ENCODE measurements at places on chromosomes 7 and 10. TPM values are rescaled to one million over a fixed set of nuclear protein-coding genes. Genes with fewer than 3 reads are reported as not detected.

The MINDY4 gene
- total RNA-seq: 1.1 TPM

The GTPBP4 gene
- total RNA-seq: 61.1 TPM

DNA sequence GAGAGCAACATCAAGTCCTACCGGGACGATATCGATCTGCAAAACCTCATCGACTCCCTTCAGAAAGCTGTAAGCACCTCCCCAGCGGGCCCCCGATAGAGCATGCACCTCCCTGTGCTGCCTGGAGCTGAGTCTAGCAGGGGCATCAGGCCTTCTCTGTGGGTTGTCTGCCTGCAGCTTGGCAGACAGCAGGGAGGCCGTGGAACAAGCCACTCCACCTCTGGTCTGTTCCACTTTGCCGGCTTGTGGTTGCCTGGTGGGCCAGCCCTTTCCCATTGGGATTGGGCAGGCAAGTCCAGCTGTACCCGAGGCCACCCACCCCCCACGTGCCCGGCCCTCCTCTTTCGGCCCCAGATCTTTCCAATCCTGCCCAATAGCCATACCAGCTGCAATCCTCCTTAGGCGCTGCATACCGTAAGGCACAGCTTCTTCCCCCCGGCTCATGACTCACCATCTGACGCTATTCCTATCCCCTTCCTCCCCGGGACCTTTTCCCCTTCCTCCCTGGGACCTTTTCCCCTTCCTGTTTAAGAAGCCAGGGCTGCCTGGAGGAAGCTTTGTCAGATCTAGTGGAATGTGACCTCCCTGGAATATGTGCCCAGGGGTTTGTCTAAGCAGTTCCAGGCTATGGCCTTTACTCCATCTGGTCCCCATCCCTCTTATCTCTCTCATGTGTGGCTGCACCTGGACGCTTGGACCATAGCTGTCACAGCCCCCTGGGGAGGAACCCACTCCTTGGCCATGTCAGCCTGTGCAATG is 28.1 kb upstream of the SH2D4B start:
- DNase-seq: no peak

DNA sequence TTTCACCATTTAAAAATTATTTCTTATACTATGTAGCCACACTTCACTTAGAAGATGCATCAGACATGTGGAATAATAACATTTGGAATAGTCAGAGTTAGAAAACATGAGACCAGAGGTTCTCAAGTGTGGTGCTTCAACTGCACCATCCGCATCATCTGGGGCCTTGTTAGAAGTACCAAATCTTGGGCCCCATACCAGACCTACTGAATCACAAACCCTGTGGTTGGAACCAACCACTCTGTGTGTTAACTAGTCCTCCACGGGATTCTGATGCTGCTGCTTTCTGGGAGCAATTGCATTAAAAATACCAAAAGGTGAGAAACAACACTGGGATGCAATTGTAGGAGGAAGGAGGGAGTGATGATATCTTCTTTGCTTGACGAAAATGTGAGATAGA is 125.2 kb downstream of the GNAT3 start:
- DNase-seq: no peak

The SP8 gene
- not detected for total RNA-seq

The POR gene
- total RNA-seq: 62.2 TPM

The LDB3 gene
- total RNA-seq: not detected

DNA sequence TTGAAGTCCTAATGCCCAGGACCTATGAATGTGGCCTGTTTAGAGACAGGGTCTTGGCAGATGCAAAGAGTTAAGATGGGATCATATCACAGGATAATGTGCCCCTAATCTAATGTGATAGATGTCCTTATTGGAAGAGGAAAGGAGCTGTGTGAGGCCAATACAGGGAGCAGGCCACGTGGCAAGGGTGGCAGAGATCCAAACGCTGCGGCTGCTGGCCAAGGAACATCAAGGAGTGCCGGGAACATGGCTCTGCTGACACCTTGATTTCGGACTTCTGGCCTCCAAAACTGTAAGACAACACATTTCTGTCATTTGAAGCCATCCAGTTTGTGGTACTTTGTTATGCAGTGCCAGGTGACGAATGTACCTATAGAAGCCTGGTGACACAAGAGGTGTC is 37.7 kb upstream of the EZH2 start:
- no peak for DNase-seq

The PLAU gene
- 0.62 TPM for total RNA-seq

DNA sequence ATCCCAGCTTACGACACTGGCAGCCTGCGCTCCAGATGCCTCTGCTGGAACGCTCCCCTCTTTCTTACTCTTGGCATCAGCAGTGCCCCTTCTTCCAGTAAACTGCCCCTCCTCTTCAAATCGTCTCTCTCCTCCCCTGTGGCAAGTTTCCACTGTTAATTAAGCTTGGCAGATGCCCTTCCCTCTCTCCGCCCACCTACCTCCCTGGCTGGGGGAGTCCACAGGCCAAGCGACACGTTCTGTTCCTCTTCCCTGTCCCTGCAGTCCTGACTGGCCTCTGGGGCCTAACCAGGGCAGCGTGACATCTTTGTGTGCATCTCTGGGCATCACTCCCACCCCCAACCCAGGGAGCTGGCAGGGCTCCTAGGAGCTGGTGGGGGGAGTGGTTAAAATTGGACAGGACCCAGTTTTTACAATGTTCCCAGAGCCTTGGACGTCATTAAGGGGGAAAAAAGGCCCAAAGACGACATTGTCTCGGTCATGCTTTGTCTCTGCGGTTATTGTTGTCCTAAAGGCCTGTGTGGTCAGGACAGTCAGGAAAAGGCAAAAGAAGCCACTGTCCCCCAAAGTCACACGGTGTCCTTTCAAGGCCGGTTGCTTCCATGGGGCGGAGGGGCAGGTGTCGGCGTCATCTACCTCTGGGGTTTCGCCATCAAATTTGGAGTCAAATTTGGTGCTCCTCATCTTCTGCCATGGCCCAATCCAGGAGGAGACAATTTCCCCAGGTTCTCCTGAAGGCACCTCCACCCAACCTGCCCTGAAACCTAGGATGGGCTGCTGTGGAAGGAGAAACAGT is 54.2 kb downstream of the DLG5 start:
- no peak for DNase-seq

The EN2 gene
- total RNA-seq: not detected

DNA sequence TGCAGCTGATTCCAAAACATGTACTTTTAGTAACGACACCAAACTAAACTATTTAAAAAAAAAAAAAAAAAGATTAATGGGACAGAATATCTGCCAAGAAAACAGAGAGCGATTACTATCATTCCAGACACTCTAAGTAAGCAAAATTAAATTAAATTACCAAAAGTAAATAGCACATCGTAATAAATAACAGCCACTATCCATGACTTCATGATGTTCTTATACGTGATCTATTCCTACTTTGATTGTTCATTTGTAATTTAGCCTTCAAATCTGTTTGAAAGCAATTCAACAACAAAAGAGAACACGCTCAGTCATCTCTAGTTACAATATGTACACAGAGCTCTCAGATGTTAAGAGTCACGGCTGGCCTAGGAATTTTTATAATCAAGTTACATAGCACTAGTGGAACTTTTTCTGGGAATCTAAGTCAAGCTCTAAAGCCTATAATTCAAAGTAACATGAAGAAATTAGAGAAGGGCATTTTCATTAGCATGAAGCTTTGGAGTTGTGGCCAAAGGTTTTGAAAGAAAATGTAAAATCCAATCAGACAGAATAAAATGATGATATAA is 241.7 kb upstream of the NEBL start:
- DNase-seq: no peak
